ENCODE measurements at places on chromosomes 1 and 21.

DNA sequence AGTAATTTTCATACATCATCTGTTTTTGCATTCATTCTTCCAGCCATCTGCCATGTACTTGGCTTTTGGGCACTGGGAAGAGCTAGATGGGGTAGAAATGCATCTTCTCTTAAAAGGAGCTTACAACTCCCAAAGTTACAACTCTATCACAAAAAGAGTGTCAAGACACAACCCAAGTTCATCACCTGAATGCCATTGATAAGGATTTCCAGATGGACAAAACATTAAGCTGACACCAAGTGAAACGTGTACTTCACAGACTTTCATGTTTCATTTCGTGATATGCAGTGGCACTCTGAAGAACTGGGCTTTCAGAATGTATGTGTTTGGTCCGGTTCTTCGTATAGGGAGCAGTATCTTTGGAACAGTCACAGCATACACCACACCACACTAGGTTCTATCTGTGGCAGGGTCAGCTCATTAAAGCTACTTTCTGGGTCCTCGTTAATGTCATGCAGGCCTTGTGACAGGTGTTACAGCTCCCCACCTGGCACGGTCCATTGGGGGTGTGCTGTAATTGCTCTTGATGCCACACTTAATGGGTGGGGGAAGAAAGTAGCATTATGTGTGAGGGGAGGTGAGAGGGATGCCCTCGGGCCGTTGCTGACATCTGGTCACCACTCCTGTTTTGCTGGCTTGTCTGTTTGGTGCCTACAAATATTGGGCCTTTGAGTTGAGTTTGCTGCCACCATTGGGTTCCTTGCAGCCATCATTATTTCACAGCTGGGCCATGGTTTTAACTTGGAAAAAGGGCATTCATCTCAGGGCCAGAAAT, 164.9 kb downstream of the NFIA start:
- DNase-seq: no peak

- DNase-seq: no peak
Measured at GRCh38 chr21:16330908-16331268, 601.1 kb downstream of the USP25 start.

DNA sequence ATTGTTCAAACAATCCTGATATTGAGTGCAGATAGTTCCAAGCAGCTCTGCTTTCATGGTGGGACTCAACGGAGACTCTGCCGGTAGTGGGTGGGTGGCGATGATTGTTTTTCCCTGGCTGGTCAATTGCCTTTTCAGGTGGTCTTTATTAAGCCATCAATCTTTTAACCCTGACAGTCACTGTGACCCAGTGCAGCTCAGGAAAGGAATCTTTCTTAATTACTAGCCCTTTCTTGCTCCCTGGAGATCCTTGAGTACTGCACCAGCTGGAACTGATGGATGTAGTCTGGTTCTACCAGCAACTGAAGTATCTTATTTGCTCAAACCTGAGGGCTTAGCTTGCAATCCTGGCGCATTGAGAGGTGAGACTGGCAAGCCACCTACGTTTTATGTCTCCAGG, 196.4 kb downstream of the PLPP3 start:
- no peak for DNase-seq

DNA sequence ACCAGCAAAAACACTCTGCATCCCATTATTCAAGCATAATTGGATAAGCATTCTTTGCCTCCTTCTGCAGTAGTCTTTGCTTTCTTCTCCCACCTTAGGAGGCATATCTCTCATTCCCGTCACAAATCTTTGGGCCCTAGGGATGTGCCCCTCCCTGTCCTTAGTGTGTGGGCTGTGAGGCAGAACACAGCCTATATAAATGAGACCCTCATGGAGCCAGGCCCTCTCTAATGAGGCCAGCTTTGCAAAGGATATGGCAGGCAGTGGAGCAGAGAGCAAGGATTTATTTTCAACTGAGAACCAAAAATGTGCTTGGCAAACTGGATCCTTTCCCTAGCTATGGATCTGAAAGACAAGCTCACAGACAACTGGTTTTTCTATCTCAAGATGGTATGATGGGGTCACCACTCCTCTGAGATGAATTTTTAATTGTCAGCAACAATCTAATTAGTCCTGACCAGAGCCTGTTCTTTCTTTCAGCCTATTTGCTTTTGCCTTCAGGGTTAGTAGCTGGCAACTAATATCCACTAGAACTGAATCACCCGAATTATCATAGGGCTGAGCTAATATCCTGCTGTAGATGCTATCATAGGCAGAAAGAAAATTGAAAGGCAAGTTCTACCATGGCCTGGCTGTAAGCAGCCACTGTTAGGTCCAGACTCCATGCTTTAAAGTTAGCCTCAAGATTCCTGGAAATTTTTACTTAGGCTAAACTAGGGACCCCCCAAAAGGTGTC, 134.2 kb downstream of the SYT2 start:
- no peak for DNase-seq

- no peak for DNase-seq
Measured at GRCh38 chr1:31707711-31708110, 3.9 kb upstream of the COL16A1 start.

DNA sequence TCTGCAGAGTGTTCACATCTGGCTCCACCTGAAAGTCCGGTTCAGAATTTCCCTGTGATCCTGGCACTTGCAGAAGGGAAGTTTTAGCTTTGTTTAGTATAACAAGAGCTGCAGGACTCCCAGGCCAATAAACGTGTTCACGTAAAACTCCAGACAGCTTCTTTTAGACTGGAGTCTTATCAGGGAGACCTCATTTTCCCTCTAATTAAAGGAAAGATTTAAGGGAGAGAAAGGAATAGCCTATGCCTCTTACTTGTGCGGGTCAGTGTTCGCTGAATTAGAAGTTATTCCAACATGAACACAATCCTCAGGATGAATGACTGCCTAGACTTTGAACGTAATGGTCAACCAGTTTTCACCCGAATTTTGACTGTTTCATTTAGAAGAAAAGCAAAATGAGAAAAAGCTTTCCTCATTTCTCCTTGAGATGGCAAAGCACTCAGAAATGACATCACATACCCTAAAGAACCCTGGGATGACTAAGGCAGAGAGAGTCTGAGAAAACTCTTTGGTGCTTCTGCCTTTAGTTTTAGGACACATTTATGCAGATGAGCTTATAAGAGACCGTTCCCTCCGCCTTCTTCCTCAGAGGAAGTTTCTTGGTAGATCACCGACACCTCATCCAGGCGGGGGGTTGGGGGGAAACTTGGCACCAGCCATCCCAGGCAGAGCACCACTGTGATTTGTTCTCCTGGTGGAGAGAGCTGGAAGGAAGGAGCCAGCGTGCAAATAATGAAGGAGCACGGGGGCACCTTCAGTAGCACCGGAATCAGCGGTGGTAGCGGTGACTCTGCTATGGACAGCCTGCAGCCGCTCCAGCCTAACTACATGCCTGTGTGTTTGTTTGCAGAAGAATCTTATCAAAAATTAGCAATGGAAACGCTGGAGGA, 202.1 kb upstream of the SGIP1 start:
- DNase-seq: peak; percentile 34

- no peak for DNase-seq
Measured at GRCh38 chr1:211752951-211753486, 77.5 kb downstream of the LPGAT1 start.

- DNase-seq: peak; percentile 11
Measured at GRCh38 chr1:207335695-207336363, 14.4 kb downstream of the CD55 start.

GRCh38 chr1:180273066-180273465, 43.0 kb downstream of the LHX4 start:
- no peak for DNase-seq

GRCh38 chr1:201357636-201358348, 19.7 kb downstream of the TNNT2 start:
- no peak for DNase-seq

GRCh38 chr1:208133355-208133754, 110.8 kb downstream of the PLXNA2 start:
- no peak for DNase-seq

GRCh38 chr1:185463433-185463832, 146.4 kb upstream of the IVNS1ABP start:
- no peak for DNase-seq

- DNase-seq: no peak
Measured at GRCh38 chr1:24379733-24380315, 33.8 kb downstream of the STPG1 start.

DNA sequence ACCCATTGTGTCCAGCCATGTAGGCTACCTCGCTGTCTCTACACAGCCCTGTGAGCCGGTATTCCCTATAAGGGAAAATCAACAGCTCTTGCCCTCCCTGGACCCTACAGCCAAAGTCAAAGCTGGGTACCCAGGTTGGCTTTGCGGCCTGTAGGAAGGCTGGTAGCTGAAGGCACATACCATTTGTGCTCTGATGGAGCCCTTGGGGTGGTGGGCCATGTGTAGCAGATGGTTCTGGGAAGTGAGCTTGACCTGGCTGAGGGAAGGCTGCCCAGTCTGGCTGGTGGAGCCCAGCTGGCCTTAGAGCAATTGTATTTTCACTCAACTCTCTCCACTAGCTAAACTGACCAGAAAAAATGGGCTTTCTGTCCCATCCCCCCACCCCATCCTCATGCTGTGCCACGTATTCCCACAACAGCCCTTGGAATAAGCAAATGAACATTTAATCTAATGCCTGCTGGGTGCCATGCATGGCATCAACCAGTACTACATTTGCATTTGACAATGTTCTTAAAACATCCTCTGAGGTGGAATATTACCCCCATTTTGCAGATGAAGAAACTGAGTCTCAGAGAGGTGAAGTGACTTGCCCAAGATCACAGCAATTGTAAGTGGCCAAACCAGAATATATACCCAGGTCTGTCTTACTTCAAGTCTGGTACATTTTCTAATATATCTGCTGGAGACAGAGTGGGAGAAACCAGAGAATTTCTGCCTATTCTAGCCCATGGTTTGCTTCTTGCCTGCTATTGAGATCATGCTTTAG, 56.8 kb downstream of the NDUFS5 start:
- DNase-seq: no peak

- DNase-seq: no peak
Measured at GRCh38 chr1:236837115-236837514, 42.0 kb downstream of the MTR start.

DNA sequence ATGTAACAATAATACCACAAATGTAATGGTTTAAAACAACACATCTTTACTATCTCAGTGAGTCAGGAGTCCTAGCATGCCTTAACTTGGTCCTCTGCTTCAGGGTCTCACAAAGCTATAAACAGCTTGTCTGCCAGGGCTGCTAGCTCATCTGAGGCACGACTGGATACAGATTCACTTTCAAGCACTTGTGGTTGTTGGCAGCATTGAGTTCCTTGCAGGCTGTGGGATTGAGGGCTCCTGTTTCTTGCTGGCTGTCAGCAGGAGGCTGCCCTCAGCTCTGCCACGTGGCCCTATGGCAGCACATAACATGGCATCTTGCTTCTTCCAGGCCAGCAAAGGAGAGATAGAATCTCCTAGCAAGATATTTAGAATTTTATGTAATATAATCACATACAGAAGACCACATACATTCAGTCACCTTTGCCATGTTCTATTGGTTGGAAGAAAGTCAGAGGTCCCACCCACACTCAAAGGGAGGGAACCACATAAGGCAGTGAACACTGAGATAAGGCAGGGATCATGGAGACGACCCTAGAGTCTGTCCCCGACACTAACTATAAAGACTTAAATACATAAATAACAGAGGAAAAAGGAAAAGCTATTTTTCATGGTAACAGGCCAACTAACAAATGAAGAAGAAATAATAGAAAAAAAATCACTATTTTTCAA, 18.9 kb upstream of the IPP start:
- no peak for DNase-seq

DNA sequence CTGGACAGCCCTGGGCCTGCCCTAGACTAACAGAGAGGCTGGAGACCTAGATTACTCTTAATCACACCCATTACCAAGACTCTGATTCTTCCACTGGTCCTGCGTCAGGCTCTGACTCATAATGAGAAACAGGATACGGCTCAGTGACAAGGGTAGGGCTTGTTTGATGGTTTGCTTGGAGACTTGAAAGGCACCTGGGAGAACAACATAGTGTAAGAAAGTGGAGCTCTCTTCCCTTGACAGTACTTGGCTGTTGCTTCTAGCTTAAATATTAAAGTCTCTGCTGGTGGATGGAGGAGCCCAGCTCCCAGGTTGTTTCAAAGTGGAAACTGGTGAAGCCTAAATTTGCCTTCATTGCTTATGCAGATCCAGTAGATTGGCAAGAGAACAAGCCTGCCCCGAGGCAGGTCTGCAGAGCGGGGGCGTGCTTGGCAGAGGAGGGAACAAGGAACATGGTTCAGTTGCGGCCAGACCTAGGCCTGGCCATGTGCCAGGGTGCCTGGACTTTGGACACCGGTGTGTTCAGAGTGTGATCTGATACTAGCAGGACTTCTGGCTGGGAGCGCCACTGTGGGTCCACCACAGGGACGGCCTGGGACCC, 480.6 kb downstream of the CAMTA1 start:
- peak; percentile 7 for DNase-seq

DNA sequence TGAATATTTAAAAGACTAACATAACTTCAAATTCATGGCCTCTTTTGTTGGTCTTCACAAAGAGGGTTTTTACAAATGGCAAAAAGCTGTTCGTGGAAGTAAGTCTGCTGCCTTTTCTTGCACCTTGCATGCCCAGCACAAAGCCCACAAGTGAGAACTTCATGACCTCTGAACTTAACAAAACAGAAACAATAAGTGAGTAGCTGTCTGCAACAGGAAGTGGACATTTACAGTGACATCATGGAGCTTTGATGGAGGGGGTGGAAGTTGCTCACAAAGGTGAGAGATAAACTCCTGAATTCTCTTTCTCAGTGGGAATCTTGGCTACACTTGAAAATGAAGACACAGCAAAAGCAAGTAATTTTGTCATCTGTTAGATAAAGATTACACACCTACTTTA, 303.3 kb upstream of the DEPDC1 start:
- DNase-seq: no peak

- DNase-seq: no peak
Measured at GRCh38 chr1:15771836-15772515, 13.4 kb downstream of the FBLIM1 start.

DNA sequence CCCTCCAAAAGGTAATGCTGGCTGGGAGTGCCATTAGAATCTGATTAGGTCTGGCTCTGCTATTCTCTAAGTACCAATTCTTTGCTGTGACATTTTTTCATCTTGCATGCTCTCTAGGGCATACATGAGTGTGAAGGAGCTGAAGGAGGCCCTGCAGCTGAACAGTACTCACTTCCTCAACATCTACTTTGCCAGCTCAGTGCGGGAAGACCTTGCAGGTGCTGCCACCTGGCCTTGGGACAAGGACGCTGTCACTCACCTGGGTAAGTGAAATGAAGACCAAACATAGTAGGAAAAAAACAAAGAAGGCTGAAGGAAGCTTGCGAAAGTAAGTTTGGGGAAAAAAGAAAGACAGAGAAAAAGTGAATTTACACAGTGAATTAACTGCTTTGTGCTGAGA, 207.9 kb downstream of the PAPPA2 start:
- DNase-seq: no peak

Data from activated CD4-positive, alpha-beta T cell treated with anti-CD3 and anti-CD28 coated beads, Interleukin-2, amount 50 U/mL, for 1 hour (primary cell).